ENCODE measurements at places on chromosomes 5 and 9.
A peak's percentile ranks its signal among the peaks of the same experiment; 100 is the strongest.

DNA sequence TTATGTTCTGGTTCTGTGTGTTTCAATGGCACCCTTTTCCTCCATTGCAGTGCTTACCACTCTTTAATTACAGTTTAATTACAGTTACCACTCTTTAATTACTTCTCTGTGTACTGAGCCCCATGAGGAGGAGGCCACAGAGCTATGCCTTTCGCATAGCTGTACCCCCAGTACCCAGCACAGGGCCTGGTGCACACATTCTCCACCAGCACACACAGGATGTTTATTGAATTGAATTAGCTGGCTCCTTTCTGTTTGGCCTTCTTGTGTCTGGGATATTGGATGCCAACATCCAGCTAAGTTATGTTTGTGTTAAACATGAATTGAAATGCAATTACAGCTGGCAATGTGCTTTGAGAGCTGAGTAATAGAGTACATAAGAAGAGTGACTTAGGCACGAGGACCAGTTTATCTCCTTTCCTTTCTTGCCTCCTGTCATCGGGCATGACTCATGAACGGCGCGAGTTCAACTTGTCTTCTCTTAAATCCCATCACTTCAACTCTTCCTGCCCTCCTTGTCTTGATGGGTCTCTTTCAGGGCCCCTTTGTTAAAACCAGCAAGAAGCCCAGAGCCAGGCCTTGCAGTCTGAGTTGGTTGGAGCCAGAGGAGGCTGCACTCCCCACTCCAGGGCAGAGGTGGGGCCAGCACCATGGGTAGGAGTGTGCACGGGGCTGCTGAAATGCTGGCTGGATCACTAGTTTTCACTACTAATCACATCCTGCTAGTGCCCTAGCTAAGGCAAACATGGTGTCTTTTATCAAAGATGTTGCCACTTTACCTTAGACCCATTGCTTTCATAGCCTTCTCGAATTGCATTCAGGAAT lies 37.4 kb downstream of the MVB12B start:
- DNase-seq: no peak

DNA sequence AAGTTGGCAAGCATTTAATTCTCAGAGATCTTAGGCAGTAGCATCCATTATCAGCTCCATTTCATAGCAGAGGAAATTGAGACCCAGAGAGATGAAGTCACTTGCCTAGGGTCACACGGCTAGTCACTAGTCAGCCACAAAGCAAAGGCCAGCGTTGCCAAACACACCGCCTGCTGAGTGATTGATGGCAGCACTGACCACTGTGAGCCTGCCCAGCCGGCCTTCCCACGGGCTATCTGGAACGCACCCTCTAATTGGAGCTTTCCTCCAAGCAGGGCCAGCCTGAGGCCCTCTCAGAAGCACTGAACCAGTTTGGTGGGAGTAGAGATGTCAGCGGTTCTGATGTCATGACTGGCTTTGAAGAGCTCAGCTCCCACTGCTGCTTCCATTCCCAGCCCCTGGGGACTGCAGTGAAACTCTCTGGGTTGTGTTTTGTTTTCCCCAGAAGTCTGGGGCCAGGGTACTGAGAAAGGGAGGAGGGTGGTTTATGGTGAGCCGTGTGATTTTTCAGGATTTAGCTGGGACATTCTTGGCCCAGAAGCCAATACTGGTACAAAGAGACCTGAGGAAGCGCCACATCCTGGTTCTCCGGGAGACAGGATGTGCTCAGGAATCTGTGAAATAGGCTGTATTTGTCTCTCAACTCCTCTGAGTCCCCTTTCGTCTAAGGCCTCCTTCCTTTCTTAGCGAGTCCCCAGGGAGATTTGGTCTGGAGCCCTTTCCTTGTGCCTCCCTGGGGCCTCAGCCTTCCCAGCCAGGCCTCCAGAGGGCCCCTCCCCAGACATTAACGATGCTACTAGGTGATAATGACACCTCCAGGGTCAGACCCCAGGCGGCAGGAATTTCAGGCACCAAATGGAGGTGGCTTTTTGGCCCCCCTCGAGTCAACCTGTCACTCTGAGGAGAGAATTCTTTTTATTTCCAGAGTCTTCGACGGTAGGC lies 44.5 kb downstream of the SPRY4 start:
- DNase-seq: peak; percentile 44

DNA sequence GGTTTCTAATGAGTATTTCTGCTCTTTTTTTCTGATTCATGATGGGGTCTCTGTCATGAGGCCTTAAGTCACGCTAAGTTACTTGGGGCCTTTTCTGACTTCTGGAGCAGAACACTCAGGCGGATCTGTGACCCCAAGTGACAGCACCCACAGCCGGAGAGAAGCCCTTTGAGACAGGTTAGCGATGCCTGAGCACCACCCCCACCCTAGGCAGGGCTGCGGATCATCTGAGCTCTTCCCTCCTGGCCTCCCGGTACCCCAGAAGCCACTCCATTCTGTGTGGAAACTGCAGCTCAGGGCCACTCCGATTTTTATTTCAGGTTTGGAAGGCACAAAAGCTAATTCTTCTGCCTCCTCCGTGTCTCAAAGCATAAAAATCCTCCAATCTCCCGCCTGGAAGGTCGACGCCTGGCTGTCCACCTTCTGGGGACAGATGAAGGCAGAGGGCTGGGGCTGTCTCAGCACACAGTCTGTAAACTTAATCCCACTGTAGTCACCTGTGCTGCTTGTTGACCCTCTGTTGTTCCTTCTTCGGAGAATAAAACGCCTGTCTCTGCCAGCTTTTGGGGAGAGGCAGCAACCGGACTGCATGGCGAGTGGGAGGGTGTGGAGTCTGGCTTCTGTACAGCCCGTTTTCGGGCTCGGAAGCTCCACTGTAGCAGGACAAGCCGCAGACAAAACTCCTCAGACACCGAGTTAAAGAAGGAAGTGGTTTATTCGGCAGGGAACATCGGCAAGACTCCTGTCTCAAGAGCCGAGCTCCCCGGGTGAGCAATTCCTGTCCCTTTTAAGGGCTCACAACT lies 88.8 kb downstream of the SPRY4 start:
- no peak for DNase-seq

DNA sequence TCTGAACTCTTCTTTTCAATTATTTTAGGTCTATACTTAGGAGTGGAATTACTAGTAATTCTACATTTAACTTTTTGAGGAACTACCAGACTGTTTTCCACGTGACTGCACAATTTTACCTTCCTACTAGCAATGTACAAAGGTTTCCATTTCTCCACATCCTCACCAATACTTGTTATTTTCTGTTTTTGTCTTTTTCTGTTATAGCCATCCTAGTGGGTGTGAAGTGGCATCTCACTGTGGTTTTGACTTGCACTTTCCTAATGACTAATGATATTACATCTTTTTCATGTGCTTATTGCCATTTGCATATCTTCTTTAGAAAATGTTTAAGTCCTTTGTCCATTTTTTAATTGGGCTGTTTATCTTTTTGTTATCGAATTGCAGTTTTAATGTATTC lies 136.9 kb upstream of the EGFLAM start:
- no peak for DNase-seq

- no peak for DNase-seq
These were observed 12.2 kb upstream of the F2R start for GRCh38 chr5:76703707-76704106.

GRCh38 chr9:110410961-110411360 lies 73.3 kb upstream of the TXNDC8 start:
- DNase-seq: no peak

DNA sequence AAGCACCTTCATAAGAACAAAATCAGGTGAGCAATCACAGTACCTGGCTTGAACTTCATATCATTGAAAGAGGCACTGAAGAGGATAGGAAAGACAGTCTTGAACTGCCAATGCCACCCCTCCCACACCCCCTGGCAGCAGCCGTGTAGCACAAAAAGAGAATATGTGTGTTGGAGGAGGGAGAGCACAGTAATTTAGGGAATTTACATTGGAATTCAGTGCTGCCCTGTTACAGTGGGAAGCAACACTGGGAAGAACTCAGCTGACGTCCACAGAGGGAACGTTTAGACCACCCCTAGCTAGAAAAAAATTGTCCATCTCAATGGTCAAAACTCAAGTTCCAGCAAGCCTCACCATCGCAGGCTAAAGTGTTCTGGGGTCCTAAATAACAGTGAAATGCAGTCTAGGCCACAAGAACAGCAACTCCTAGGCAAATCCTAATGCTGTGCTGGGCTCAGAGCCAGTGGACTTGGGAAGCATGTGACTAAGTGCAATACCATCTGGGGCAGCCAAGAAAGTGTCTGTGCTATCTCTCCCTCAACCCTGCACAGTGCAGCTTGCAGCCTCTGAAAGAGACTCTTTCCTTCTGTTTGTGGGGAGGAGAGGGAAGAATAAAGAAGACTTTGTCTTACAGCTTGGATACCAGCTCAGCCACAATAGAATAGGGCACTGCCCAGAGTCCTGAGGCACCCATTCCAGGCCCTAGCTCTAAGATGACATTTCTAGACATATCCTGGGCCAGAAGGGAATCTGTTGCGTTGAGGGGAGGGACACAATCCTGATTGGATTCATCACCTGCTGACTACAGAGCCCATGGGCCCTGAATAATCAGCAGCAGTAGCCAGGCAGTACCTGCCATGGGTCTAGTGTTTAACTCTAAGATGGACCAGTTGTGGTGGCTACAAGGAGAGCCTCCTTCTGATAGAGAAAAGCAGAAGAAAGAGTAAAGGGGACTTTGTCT lies 62.1 kb upstream of the VLDLR start:
- DNase-seq: no peak

DNA sequence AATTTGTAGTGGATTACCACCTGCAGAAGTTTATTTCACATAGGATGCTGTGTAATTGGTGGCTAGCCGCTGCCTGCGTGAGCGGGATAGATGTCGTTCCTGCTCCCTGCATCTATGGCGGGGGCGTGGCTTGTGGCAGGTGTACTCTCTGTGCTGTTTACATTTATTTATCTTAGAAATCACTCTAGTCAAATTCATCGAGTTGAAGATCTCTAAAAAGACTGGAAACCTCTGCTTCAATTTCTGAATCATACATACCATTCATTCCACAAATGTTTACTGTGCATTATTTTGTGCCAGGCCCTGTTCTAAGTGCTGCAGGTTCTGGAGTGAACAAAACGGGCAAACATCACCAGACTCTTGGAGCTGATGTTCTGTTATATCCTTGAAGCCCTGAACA lies 11.9 kb downstream of the ROPN1L start:
- DNase-seq: no peak

DNA sequence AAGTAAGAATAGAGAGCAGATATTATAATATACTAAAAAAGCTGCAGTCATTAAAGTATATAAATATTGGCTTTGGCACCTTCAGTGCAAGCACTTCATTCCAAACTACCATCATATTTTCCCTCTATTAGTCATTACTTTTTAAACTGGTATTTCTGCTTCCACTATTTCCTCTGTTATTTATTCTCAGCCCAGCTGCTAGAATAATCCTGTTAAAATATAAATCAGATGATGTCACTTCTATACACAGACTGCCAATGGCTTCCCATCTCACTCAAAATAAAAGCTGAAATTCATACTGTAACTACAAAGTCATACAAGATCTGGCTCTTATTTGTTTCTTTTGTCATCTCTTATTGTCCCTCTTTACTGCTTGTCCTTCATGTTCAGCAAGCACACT lies 432.9 kb downstream of the TLE4 start:
- no peak for DNase-seq
